ENCODE measurements at places on chromosomes 6 and 20. TPM values are rescaled to one million over a fixed set of nuclear protein-coding genes. Genes with fewer than 3 reads are reported as not detected.

- H3K27me3 ChIP-seq = no peaks in the 10 kb centered on the region
- H3K36me3 ChIP-seq = no peaks in the 10 kb centered on the region
- peaks cover 15% of the 10 kb centered on the region for H3K4me1 ChIP-seq
- no peak for DNase-seq
- no peak overlapping the region for H3K27ac ChIP-seq
These were observed 63.4 kb downstream of the ARID1B start for GRCh38 chr6:156840606-156841005.

F13A1 gene
- total RNA-seq = 27.5 TPM

- no peak overlapping the region for H3K27ac ChIP-seq
- no peaks in the 10 kb centered on the region for H3K36me3 ChIP-seq
- H3K4me3 ChIP-seq = no peak overlapping the region
- no peak for DNase-seq
- no peaks in the 10 kb centered on the region for H3K4me1 ChIP-seq
- H3K27me3 ChIP-seq = no peaks in the 10 kb centered on the region
These were observed 16.5 kb upstream of the NNAT start for GRCh38 chr20:37504404-37505096.

- peaks cover 9% of the 10 kb centered on the region for H3K4me1 ChIP-seq
- H3K27me3 ChIP-seq = no peaks in the 10 kb centered on the region
- no peak overlapping the region for H3K27ac ChIP-seq
These were observed 5.2 kb upstream of the ZFAND3 start for GRCh38 chr6:37814374-37814773.

LEMD2 gene
- 48.8 TPM for total RNA-seq

GRCh38 chr6:15974817-15975216, 154.1 kb upstream of the MYLIP start:
- DNase-seq = no peak
- no peak overlapping the region for H3K4me3 ChIP-seq
- no peaks in the 10 kb centered on the region for H3K27me3 ChIP-seq
- no peak overlapping the region for H3K27ac ChIP-seq
- H3K36me3 ChIP-seq = no peaks in the 10 kb centered on the region
- H3K4me1 ChIP-seq = no peaks in the 10 kb centered on the region

DNA sequence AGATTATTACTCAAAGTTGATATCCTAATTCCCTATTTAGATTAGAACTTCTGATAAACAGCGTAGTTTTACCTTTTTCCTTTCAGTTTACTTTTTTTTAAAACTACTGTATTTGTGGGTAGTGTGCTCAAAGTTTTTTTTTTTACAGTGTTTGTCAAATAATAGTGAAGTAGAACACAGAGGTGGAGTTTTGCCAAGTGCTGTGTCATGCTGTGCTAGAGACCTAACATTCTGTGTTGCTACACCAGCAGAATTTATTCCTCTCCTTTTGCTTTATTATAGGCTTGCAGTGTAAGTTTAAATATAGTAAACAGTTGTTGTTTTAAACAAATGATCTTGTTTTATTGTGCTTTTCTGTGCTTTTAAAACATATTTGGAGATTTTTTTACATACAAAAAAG, 125.4 kb downstream of the HIVEP1 start:
- H3K27me3 ChIP-seq = no peaks in the 10 kb centered on the region
- H3K4me3 ChIP-seq = no peak overlapping the region
- peak; percentile 75 for DNase-seq
- peaks cover 6% of the 10 kb centered on the region for H3K36me3 ChIP-seq
- no peaks in the 10 kb centered on the region for H3K4me1 ChIP-seq
- no peak overlapping the region for H3K27ac ChIP-seq

- DNase-seq = no peak
- H3K27ac ChIP-seq = no peak overlapping the region
- no peaks in the 10 kb centered on the region for H3K27me3 ChIP-seq
- H3K4me1 ChIP-seq = no peaks in the 10 kb centered on the region
These were observed 108.5 kb downstream of the MAP3K4 start for GRCh38 chr6:161100072-161100471.

NKX2-2 gene
- total RNA-seq = 3.1 TPM

- H3K4me1 ChIP-seq = peaks cover 7% of the 10 kb centered on the region
- no peak overlapping the region for H3K4me3 ChIP-seq
- DNase-seq = no peak
- H3K27me3 ChIP-seq = peaks cover 18% of the 10 kb centered on the region
- no peaks in the 10 kb centered on the region for H3K36me3 ChIP-seq
These were observed 3.3 kb downstream of the KCNQ2 start for GRCh38 chr20:63469019-63469712.

All from body of pancreas (tissue), 4 donors.